ENCODE measurements at places on chromosomes 11 and 22.

DNA sequence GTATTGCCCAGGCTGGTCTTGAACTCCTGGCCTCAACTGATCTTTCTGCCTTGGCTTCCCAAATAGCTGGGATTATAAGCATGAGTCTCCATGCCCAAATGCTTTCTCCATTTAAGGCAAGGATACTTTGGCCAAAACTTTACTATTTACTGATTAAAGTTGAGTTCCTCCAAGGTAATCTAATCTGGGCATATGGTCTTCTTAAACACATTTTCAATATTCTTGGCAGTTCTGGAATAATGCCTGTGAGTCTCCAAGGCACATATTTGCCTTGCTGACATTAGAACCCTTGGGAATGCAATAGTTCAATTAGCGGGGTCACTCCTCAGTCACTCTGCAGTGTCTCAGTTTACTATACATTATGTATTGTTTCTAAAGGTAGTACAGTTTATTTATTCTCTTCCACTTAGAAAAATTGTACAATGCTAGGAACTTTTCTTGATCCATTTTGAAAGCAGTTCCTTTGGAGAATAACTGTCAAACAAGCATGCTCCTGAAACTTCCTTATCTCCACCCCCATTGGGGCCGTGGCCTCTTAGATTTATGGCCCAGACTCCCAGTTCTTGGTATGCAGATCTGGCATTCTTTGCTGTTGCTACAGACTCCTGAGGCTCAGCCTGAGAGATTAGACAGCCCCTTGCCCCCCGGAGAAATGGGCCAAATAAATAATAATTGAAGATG lies 13.1 kb upstream of the RAB38 start:
- DNase-seq, result no peak

DNA sequence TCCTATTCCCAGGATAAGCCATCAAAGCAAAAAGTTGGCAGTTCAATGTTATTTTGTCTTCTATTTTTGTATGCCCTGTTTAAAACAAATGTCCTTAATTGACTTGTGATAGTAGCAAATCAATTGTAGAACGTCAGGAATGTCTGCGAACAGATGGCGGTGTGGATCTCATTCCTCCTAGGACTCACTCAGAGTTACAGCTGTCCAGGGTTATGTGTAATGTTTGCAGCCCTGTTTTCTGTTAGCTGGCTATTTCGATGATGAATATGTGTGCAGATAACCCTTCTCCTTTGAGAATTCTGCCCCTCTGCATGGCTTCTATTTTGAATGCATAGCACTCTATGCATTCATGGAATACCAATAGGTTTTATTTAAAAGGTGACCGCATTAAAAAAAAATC lies 1248.0 kb upstream of the CNTN5 start:
- no peak for DNase-seq

GRCh38 chr11:125483592-125483991 lies 12.5 kb downstream of the FEZ1 start:
- no peak for DNase-seq

GRCh38 chr11:61489833-61490721 lies 18.5 kb upstream of the LRRC10B start:
- no peak for DNase-seq

GRCh38 chr11:61362542-61362875 lies 335 bp downstream of the TMEM138 start:
- peak; percentile 66 for DNase-seq

DNA sequence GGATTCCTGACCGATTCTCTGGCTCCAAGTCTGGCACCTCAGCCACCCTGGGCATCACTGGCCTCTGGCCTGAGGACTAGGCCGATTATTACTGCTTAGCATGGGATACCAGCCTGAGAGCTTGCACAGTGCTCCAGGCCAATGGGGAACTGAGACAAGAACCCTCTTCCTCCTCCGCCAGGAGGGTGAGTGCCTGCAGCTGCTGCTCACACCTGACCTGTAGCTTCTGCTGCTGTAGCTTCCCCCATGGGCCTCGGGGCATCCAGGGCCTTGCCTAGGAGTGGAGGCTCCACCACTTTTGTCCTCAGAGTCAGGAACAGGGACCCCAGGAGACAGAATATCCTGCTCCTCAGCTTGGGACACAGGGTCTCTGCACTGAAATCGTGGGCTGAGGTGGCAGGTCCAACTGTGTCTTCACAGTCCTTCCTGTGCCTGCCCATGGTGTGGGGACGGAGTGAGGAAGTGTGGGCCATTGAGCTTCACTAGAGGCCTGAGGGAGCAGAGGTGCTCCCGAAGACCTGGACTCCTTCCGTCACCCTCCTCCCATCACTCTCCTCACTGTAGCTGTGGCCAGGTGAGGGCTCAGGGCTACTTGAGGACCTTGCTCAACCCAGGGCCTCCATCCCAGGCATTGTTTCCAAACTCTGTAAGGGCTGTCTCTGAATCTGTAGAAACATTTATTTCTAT lies 103.8 kb downstream of the ZNF280B start:
- no peak for DNase-seq

- DNase-seq, result no peak
Observed at GRCh38 chr22:26672060-26672471, 14.7 kb downstream of the MIAT start.

DNA sequence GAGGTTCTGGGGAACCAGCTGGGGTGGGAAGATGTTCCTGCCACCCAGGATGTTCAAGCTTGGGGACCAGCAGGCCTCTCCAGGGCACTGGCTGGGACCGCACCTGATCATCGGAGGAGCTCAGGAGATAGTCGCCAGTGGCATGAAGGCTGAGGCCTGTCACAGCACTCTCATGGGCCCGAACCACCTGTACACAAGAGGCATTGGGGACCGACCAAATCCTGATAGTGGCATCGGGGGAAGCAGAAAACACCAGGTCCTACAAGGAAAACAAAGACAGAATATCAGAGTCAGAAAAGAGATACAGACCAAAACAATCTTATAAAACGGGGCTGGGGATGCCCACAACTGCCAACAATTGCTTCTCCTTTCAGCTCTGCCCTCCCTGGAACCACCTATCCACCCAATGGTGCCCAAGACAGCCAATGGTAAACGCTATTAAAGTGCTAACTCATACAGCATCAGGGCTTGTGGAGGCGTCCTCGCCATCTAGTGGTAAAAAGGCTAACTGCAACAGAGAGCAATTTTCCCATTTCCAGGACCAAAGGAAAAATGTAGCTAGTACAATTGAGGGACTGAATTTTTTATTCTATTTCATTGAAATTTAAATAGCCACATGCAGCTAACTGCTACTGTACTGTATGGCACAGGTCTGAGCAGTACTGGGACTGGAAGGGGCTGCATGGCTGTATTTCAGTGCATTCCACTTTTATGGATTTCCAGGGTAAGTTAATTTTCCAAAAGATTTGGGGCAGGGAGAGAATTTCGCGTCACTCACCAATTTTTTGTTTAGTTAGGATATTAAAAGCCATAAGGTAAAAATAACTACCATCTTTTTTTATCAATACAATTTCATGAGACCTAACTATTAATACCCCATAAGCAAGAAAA lies 7.1 kb downstream of the PRPF19 start:
- peak; percentile 76 for DNase-seq

GRCh38 chr11:45807792-45808238 lies 2.9 kb downstream of the SLC35C1 start:
- DNase-seq, result no peak

DNA sequence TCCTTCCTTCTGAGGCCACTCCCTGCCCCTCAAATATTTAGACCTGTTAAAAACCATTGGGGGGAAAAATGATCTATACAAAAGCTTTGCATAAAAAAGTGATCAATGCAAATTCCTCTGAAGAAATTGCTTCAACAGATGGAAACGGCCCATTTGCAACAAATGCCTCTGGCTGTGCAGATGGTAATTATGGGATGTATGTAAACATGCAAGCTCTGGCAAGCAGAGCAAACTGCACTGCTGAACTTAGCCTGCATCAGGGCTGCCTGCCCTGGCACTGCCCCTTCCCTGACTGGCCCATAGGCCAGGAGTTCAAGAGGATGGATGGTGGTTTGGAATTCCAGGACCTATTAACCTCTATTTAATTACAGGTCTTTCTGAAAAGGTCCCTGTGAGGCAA lies 388.7 kb downstream of the MIAT start:
- DNase-seq, result no peak

GRCh38 chr11:12653729-12654128 lies 20.5 kb upstream of the TEAD1 start:
- no peak for DNase-seq

GRCh38 chr11:16511116-16512114 lies 155.1 kb upstream of the SOX6 start:
- peak; percentile 6 for DNase-seq

DNA sequence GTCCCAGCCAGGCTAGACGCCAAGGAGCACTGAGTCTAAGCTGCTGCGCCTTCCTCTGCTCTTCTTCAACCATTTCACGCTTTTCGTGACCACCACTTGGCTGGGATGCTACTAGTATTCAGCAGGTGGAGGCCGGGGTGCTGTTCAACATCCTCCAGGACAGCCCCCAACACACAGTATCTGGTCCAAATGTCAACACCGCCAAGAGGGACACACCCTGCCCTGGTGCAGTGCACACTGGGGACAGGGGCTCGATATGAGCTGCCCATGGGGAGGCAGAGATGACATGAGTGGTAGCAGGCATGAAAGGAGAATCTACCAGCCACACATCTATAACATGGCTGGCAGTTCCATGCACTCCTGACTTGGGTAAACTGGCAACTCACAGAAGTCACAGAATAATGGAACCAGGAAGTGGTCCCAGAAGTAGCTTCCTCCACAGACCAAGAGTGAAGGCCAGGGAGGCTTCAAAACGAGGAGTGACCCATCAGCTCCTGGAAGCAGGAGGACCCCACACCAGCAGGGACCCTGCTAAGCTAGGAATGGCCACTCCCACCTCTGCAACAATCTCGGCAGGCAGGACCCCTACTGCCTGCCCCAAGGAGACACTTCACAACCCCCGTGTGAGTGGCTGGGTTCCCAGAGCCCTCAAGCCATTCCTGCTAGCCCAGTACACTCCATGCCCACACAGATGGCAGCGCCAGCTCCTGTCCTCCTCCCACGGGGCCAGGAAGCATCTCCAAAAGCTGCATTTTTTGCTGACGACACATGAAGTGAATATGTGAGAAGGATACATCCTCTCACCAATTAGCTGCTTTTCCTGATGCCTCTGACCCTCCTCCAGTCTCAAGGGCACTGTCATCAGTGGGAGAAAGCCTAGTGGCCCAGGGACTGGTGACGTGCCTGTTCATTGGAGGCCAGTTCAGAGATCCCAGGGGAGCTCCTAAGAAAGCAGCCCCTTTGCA lies 78.8 kb downstream of the DGCR2 start:
- peak; percentile 16 for DNase-seq

DNA sequence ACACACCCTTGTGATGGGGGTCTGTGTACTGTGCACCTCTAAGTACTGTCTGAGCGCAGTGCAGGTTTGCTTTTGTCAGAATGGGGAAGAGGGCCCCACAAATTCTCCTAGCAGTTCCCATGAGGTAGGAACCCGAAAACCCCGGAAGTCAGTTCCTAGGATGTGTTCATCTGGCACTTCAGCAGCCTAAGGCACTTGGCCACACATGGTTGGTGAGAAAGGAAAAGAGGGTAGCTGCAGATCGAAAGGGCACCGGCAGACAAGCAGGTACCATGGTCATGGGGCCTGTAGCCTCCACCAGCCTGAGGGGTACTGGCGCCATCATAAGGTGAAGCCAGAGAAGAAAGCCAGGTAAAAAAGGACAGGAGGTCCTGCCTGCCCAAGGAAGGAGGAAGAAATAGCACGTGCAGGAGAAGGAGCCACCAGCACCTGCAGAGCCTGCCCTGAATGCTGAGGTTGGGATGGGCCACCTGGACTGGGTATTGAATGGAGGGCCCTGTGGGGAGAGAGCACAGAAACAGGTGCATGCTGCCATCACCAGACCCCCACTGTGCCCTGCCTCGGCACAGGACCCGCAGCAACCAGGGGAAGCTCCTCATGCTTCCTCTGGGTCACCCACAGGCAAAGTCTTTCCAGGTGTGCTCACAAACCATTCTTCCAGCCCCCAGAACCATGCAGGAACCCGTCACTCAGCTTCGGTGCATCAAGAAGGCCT lies 8.1 kb upstream of the CASTOR1 start:
- DNase-seq, result no peak

DNA sequence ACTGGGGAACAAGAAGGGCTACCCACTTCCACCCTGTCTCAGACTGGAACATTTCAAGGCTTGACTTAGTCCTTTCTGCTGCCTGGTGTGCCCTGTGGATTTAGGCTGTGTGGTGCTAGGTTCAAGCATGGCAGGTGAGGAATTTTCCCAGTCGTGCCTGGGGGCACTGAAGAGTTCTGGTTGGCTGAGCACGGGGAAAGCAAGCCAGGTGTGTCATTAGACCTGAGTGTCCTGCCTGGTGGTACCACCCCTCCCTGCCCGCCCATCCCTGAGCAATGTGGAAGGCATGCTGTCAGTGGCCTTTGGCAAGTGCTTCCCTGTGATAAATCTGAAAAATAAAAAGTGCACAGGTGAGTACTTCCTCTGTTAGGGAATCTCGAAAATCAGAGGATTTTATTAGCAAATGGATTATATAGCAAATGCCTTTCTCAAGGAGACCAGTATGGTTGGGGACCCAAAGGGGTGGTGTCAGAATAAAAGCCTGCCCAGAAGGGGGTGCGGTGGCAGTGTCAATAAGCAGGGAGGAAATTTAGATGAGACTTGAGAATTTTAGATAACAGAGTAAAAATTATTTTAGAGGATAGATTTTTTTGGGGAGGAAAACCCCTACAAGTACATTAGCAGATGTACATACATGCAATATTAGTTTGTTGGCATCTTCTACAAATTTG lies 22.8 kb downstream of the TEAD1 start:
- DNase-seq, result no peak

- DNase-seq, result no peak
Observed at GRCh38 chr22:30435674-30436126, 10.1 kb downstream of the MTFP1 start.

DNA sequence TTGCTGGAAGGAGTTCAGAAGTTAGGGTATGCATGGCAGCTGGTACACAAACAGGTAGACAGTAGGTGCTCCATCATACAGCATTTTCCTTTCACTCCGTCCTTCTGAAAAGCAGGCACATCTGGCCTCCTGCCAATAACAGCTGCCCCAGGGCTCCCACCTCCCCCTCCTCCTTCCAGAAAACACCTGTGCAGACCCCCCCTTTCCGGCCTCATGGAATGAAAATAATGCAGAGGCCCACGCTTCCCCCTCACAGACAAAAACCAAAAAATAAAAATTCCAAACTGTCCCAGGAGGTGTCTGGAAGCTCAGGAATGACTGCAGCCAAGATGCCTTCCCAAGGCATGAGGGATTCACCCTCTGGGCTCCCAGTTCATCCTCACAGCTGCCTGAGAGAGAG lies 185.5 kb downstream of the MN1 start:
- DNase-seq, result no peak

DNA sequence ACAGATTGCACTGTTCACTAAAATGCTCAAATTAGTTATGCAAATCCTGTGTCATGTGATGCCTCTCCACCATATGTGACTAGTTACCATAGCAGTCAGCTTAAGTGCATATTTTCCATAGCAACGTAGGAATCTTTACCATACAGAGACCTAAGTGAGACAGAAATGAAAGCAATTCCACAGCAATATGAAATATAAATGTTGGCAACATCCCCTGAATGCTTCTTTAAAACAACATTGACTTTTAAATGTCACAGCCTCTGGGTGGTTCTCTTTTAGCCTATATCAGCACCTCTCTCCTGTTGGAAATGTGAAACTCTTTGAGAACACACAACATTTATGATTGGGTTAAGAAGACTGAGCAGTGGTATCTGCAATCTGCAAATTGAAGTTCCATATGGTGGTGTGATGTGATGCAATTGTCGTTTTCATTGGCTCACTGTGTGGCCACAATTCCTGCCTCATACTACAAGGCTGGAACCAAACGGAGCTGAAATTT lies 814.6 kb downstream of the DLG2 start:
- no peak for DNase-seq

Measured in ELR (cell line).